BJ (cell line): ENCODE measurements at places on chromosomes 4 and X.

DNA sequence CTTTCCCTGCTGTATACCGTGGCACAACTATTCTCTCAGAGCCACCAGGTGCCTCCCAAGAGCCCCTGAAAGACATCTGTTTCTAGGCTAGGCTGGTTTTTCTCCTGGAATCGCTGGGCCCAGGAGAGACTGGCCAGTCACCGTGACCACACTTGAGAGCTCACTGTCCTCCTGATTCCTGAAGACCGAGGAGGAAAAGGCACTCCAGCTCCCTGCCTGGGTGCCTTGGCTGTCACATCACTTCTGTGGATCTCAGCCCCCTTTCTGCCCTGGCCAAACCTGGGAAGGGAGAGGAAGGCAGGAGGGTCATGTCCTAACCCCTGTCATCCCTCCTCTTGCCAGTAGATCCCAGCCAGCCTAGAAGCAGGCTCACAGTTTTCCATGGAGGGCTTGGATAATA, 54.7 kb upstream of the LAS1L start:
- no peak for DNase-seq

GRCh38 chrX:17549107-17549651, 174.2 kb downstream of the NHS start:
- no peak for DNase-seq

DNA sequence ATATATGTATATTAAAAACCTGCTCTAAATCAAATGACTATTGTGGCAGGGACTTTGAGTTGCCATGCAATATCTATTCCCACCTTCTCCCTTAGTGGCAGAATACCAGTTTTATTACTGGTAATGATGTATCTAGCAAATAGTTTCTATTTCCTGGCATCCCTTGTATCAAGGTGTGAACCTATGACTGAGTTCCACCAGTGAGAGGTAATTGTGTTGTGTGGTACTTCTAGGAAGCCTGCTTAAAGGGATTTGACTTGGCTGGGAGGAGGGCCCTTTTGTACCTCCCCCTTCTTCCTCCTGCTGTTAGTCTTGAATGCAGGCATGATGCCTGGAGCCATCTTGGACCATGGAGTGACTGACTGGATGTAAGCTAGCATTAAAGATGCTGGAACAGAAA, 65.4 kb upstream of the DYNLT3 start:
- no peak for DNase-seq

- DNase-seq = no peak
Measured at GRCh38 chrX:136493011-136493410, 4.4 kb upstream of the HTATSF1 start.

DNA sequence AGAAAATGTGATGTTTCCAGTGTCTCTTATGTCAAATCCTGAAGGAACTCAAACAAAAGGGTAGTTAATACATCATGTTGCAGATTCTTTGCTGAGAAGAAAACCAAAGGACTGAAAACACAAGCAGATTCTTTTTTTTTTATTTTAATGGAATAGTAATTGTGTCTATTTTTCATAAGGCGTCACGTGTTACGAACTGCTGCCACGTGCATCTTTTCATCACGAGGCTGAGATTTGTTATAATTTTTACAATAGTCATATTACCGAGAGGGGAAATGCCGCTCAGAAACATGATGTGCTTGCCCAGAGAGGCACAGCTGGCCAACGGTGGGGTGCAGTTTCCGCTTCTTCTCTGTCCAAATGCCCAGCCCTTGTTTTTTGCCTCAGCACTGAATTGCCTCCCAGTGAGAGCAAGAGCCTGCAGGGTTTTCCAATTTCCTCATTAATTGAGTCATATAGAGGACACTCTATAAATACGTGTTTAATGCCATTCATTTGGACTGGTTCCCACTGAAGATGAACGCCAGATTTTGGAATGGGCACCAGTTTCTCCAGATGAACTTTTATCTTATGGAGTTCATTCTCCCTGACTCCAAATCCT, 225.3 kb downstream of the STK32B start:
- no peak for DNase-seq

DNA sequence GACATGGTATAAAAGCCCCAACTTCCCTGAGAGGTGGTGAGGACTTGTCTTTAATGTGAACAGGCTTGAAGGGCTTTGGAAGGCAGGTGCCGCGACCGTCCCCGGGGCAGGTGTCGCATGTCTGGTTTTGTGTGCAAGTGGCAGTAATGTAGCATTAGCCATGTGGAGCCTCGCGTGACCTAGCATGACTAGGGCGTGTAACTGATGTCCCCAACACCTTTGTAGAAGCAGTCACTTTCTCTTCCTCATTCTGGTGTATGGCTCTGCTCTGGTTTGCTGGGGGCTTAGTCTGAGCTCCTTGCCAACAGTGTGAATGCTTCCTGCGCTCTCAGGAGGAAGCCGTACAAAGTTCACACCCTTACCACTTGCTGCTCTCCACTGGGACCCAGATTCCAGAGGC, 145.7 kb downstream of the AMMECR1 start:
- DNase-seq = no peak

DNA sequence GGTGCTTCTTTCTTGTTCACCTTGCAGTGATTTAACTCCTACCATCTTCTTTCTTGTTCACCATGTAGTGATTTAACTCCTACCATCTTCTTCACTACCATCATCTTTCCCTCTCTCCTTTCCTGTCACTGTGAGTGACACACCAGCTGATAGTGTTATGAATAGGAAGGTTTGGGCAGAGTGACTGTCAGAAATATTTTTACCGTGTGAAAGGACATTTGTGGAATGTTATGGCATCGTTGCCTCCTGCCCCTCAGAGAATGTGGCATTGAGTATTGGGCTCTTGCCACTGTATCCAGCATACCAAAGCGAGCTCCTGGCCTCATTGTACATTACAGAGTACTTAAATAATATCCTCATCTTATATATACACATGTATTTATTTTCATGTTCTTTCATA, 90.8 kb upstream of the AMOT start:
- DNase-seq = no peak

DNA sequence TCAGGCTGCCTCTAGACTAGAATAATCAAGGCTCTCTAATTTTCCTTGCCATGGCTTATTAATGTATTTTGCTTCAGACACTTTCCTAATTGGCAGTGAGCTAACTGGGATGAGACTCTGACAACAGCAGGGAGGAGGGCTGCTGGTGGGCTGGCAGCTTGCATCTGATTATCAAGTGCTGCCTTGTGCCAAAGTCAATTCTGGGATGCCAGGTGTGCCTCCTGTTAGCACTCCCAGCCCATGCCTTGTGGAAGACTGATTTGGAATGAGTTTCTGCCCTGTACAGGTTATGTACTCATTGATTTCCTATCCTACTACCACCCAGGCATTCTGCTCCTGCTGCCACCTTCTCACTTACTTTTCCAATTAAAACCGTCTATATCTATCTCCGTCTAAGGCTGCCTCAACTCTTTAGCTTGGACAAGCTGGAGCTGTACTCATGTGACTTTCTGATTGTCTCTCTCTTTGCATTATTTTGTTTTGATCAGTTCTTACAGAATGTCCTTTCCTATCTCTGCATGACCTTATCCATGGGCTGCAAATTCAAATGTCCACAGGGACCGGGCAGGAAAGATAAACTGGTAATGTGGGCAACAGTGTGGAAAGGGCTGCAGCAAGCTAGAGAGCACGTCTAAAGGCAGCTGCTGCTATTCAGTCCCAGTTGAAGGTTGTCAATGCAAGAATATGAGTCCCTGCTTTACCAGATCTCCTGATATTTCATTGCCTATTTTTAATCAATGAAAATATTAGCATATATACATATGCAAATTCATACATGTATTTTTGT, 112.6 kb downstream of the GABRA2 start:
- no peak for DNase-seq

DNA sequence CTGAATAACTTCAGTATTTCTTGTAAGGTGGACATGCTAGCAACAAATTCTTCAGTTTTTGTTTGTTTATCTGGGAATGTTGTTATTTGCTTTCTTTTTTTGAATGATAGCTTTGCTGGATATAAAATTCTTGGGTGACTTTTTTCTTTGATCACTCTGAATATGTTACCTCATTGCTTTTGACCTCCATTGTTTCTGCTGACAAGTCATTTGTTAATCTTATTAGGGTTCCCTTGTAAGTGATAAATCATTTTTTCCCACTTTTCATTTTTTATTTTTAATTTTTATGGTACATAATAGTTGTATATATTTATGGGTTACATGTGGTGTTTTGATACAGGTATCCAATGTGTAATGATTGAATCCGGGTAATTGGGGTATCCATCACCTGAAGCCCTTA, 6.7 kb upstream of the RAB39B start:
- DNase-seq = no peak

DNA sequence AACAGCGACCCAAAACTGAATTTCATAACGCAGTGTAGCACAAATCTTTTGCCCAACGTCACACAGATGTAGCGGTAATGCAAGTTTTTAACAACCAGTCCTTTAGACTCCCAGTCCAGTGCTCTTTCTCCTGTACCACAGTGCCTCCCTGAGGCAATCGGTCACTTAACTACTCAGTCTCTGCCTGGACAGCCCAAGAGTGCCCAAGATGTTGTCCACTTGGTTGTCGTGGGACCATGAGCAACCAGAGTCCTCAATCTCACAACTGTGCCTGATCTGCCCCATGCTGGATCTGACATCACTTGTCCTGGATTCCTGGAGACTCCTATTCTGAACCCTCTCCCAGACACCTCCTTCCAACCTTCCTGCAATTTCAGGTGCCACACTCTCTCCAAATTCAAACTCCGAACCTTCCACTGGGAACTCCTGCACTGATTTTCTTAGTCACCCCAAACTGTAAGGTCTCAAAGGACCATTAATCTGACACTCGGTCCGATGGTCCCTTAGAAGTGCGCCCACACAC, 702 bp downstream of the MMGT1 start:
- DNase-seq = no peak

- no peak for DNase-seq
Measured at GRCh38 chrX:23838953-23839352, 56.0 kb downstream of the SAT1 start.

DNA sequence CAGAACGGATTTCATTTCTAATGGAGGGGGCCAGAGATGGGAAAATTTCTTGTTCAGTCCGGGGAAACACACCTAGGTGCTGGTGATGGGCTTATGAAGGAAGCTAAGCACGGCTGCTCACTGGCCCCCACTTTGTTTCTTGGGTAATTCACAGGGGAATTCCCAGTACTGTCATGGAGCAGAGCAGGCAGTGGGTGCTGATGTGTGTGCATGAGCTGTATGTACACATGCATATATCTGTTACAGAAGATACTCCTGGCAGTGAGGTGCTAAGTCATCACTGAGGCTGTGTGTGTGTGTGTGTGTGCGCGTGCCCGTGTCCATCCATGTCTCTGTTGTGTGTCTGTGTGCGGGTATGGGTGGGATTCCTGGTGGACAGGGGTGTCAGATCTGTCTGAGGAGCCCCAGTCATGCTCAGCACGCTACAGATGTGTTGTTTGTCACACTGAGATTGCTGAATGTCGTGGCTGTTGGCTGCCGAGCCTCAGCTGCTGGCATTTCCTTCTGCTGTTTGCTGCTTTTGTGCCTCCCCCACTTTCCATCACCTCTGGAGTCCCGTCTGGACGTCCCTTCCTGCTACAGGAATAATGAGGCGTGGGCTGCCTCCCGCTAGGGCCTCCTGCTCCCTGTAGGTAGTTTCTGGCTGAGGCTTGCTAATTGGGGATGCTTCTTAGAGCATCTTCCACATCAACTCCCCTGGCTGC, 53.3 kb downstream of the JADE1 start:
- no peak for DNase-seq

DNA sequence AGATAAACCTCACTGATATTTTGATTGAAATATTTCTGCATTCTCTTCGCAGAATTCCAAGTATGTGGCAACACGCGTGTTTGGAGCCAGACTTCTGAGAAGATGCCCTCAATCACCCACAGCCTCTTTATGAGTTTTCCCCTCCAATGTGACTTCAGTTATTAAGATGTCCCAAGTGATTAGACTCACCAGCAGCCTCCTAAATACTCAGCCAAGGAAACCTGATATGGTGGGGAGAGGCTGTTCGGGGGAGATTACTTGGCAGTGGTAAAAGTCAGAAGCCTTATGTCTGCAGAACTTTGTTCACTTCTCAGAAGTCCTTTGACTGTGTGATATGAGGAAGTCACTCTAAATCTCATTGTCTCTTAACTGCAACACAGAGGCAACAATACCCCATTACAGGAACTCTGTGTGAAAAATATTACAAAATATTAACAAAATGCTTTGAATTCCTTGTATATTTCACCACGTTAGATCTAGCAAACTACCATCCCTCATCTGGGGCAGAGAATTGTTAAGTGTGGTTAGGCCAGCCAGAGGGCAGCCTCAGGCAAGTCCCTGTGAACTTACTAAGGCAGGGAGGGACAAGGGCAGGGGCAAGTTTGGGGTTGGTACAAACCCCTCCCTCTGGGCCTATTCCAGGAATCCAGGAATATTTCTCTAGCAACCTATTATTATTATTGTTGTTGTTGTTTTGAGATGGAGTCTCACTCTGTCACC, 151.4 kb upstream of the USP9X start:
- DNase-seq = peak; percentile 39

DNA sequence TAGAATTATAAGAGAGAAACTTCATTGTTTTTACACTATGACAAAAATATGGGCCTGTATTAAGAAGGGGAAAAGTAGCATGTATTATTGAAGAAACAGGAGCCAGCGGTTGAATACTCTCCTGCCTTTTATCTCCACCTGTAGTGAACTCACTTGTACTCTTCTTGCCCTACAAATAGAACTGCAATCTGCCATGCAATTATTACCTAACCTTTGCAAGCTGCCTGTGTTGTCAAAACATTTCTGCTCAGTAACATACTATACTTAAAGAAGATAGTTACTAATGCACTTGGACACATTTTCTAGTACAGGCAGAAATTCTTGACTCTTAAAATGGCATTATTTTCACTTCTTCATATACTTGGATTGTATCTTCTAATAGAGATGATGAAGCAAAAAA, 818.4 kb upstream of the GRID2 start:
- no peak for DNase-seq

- DNase-seq = no peak
Measured at GRCh38 chr4:152979731-152980330, 43.7 kb downstream of the FHDC1 start.

DNA sequence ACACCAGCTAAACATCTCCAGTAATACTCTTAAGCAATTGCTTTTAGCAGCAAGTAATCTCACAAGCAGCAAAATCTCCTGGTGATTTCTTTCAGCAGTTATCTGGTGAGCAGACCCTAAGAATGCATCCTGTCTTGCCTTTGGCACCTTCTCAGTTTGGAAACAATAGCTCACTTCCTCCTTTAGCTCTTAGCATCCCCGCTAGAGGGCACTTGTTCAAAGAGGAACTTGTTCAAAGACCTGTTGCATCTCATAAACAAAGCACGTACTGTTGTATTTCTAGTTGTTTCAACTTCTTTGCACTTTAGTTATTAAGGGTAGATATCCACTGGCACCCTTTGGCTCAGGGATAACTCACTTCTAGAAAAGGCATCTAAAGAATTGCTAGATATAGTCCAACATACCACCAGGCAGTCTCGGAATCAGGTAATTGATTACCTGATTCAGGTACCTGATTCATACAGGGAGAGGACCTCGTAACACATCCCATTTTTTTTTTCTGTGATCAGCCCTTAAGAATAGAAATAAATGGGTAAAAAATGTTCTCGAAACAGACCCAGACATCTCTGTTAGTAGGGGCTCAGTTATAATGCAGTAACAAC, 81.9 kb upstream of the QRFPR start:
- DNase-seq = peak; percentile 8

GRCh38 chrX:28709421-28709820, 122.2 kb downstream of the IL1RAPL1 start:
- no peak for DNase-seq

GRCh38 chr4:126784966-126785580, 847.7 kb upstream of the INTU start:
- no peak for DNase-seq
